ENCODE measurements at places on chromosomes 12 and 14.

DNA sequence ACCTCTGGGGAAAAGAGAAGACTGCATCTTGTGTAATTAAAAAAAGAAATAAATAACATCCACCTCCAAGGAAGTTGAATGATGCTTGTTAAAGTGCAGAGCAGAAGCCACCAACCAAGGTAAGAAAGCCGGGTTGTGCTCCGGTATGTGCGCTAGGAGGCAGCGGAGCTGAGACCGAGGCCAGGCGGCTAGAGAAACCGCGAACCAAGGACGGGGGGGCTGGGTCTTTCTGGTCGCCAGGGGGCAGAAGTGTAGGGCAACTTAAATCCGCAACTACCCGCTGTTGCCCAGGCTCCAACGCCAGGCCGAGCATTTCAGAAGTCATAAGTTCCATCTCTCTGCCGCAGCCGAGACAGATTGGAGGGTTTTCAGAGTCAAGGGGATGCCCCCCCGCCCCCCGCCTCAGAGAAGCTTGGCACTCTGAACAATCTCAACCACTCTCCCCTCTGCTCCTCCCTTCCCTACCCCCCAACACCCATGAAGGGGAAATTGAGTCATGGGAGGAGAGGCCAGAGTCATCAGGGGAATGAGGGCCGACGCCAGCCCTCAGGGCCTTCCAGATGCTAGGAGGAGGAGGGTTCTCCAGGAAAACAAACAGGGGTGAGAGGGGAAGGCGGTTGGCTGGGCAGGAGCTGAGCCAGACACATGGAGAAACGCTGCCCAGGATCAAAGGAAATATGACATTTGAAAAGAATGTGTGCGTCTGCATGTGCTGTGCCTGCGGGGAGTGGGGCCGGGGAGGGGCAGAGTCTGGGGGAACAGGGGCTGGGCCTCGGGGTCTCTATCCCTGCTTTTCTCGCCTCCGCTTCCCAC, 2.2 kb upstream of the NFATC4 start:
- peak; percentile 42 for DNase-seq

GRCh38 chr12:57239587-57240065, 10.1 kb downstream of the SHMT2 start:
- no peak for DNase-seq

- DNase-seq, result no peak
Observed at GRCh38 chr14:26276757-26277156, 321.1 kb downstream of the NOVA1 start.

GRCh38 chr14:52494444-52494843, 57.9 kb downstream of the TXNDC16 start:
- DNase-seq, result no peak

GRCh38 chr14:85409481-85410210, 120.3 kb upstream of the FLRT2 start:
- no peak for DNase-seq
